ENCODE measurements at places on chromosomes 16 and 17.

- peak; percentile 11 for DNase-seq
These were observed 129.9 kb downstream of the PITPNC1 start for GRCh38 chr17:67506966-67507365.

- no peak for DNase-seq
These were observed 46.9 kb upstream of the SIAH1 start for GRCh38 chr16:48432136-48432535.

DNA sequence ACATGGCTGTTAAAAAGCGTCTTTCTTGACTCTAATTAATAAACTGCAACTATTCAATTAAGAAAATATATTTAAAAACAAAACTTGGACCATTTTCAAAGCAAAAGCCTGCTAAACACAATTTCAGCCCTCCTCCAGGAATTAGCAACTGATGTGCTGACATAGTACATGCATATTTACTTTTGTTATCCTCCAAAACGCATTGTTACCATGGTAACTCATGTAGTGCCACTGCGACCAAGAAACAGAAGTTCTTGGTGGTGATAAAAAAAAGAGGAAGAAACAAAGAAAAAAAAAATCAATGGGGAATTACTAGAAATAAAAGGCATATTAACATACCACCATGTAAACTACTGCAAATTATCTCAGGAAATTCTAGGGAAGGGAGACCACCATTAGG is 793.4 kb upstream of the CDH8 start:
- no peak for DNase-seq

DNA sequence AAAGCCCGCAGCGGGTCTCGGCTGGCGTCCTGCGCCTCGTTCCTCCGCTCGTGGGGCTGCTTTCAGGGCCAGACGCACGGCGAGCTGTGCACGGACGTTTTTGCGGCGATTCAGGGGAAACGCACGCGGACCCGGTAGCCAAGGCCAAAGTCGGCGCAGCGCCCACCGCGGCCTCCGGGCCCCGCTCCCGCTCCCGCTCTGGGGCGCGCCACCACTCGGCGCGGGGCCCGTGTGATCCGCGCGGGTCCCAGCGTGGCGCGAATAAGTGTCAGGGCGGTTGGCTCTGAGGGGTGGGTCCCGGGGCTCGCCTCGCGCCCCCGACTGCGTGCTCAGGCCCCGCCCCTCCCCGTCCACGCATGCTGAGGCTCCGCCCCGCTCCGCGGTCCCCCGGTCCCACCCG is 694 bp upstream of the TBCD start:
- DNase-seq, result no peak

GRCh38 chr17:62793919-62794665 is 14.0 kb downstream of the MARCHF10 start:
- no peak for DNase-seq

GRCh38 chr16:23836404-23837311 is 875 bp downstream of the PRKCB start:
- peak; percentile 47 for DNase-seq

DNA sequence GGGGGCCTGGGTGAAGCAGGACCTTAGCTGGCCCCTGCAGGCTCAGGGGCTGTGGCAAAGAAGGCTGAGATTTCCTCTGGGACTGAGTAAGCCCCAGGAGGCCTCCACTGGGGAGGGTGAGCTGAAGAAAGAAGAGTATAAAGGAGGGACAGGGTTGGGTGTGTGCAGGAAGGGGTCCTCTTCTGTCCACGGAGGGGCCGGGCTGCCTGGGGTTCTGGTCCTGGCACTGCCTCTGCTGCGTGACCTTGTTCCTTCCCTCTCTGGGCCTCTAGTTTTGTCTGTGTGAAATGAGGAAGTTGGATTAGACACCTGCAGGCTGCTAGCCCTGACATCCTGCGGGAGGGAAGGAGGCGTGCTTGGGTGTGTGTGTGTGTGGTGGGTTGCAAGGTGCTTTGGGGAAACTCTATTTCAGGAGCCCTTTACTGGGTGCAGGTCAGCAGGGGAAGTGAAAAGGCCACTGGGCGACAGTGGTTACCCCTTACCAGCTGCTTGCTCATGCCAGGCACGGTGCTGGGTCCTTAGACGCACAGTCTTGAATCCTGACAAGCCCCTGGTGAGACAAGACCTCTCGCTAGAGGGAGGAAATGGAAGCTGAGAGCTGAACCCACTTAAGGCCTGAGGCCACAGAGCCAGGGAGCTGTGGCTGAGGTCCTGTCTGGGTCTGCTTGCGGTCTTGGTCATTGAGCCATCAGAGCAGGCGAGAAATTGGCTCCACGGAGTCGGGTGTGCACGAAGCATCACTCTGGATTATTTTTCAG is 60.7 kb downstream of the OR1D5 start:
- no peak for DNase-seq

Data from stimulated activated CD8-positive, alpha-beta memory T cell treated with anti-CD3 and anti-CD28 coated beads, Interleukin-7, amount 100 ng/mL, for 48 hours (primary cell).